Foreskin melanocyte (primary cell): ENCODE measurements at places on chromosomes 2 and 18.

GRCh38 chr18:4547126-4547525 is 92.0 kb upstream of the DLGAP1 start:
- no peak for DNase-seq

GRCh38 chr2:199975273-199975895 is 20.0 kb downstream of the MAIP1 start:
- no peak for DNase-seq

DNA sequence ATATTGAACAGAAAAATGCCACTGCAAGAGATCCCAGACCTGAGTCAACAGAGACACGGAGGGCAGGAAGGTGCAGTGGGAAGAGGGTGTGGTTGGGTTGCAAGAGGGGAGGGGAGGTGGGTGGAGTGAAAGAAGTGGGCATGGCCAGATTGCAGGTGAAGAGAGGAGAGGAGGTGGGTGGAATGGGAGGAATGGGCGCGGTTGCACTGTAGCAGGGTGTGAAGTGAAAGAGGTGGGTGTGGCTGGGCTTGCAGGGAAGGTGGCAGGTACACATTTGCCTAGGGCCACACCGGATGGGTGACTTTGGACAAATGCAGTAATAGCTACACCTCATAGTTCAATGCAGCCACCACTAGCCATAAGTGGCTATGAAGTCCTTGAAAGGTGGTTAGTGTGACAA is 71.1 kb downstream of the DOCK10 start:
- no peak for DNase-seq

- DNase-seq: peak; percentile 81
These were observed 88.8 kb downstream of the CD226 start for GRCh38 chr18:69858897-69859296.

GRCh38 chr2:25491003-25491696 is 149.4 kb upstream of the DNMT3A start:
- DNase-seq: no peak

DNA sequence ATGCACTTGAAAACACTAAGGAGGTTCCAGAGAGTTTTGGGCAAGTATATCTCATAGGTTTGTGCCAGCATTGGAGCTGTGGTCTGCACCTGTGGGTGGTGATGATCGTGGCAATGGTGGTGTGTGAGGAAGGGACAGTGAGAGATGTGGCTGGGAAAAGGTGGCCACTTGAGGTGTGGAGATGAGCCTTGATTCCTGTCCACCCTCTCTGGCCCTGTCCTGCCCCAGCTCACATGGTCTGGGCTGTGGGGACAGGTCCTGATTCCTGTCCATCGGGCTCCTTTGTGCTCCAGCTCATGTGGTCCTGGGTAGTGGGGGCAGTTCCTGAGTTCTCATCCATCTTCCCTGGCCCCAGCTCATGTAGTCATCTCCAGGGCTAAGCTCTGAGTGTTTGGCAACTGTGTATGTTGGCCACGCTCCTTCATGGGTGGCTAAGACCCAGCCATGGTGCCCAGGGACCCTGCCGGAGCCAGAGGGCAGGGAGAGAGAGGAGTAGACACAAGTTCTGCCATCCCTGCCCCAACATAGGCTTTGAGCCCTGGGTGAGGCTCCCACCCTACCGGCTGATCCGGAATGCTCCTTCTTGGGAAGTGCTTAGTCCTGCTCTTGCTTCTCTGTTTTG is 294.4 kb upstream of the HDAC4 start:
- DNase-seq: no peak

- peak; percentile 81 for DNase-seq
These were observed 32.1 kb downstream of the RPRD1A start for GRCh38 chr18:36035253-36035652.

DNA sequence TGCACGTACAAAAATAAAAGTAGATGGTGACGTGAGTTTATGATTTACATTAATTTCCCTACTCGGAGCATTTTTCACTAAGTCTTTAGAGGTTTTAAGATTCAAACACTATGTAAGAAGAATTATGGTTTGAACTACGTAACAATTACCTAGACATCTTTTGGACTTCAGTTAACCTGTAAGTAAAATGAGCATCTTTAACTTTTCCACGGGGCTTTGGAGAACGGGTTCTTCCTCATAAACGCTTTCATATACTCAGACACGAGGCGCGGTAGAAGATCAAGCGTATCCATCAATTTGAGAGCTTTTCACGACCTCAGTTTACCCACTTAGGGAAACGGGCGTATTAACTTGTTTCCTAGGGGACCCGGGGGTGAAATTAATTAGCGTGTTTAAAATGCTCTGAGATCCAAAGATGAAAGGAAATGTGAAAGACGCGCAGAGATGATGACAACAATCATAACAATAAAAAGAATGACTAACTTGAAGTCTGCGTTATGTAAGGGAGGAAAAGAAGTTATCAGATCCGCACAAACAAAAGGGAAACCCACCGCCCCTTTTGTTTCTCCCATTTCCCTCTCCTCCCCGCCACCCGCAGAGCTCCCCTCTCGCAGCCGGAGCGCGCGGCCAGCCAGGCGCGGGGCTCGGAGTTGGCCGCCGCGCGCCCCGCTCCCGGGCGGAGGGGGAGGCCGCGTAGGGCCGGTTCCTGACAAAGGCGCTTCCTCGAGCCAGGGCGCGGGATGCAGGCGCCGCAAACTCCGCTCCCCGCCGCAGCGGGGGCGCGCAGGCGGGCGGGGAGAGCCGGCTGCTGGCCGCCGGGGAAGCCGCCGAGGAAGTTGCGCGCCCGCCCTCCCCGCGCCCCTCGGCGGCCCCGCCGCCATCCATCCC is 807 bp downstream of the PELI1 start:
- no peak for DNase-seq

DNA sequence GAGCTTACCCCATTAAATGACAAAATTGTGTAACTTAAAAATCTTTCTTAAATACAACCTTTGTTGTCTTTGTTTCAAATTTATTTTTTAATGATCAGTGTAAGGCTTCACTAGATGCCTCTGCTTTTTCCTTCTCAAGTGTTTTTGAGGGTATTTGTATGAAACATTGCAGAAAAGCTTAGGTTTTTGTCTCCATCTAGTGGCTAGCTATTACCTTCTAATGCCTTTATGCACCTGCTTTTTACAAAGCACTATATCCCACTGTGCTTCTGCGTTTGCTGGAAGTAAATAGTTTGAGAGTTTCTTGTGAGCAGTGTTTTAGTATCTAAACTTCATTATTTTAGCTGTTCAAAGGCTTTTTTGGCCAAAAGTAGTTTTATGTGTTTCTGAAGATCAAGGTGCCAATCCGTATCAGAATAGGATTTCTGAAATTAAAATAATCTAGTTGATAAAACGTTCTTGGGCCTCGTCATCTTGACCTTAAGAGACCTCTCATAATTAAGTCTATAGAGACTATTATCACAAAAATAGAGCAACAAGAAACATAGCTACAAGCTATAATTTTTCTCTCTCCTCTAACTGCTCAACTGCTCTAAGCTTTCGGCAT is 47.0 kb downstream of the IWS1 start:
- DNase-seq: peak; percentile 29

- peak; percentile 36 for DNase-seq
These were observed 78.0 kb downstream of the TMEM182 start for GRCh38 chr2:102839668-102840388.

- no peak for DNase-seq
These were observed 97.8 kb upstream of the CELF4 start for GRCh38 chr18:37663446-37663845.

DNA sequence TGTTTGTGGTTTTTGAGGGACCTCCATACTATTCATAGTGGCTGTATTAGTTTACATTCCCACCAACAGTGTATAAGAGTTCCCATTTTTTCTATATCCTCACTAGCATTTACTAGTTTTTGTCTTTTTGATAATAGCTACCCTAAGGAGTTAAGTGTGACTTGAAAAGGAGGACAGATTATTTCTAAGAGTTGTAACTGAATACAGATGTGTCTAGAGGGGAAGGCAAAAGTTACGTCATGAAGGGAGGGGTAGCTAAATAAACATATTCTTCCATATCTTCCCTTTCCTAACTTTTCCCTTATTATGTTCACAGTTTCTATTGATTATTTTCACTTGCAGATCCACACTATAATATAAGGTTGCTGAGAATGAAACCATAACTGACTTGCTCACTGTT is 1315.7 kb upstream of the ZEB2 start:
- no peak for DNase-seq
